RWPE1 (cell line): ENCODE measurements at places on chromosomes 6 and 20.

DNA sequence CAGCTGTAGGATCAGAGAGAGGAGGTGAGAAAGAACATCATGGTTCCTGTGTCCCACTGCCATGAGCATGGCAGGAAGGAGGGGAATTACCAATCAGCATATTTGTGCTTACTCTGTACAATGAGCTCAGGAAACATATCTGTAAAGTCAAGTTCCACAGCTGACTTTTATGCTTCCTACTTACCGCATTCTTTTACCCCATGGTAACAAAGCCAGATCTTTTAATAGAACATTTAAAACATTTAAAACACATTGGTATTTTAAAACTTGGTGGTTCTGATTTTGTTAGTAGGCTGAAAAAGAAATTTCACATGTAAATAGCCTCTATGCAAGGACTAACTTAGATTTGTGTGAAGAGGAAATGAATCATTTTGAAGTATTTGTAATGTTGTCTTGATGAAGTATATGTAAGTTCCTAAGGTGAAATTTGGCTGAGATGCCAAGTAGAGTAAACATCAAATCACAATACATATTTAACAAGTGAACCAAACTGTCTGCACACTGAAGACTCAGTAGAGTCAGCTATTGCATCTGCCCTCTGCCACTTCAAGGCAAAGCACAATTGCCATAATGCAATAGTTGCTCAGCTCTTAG is 114.7 kb downstream of the GJA10 start:
- no peak for DNase-seq

DNA sequence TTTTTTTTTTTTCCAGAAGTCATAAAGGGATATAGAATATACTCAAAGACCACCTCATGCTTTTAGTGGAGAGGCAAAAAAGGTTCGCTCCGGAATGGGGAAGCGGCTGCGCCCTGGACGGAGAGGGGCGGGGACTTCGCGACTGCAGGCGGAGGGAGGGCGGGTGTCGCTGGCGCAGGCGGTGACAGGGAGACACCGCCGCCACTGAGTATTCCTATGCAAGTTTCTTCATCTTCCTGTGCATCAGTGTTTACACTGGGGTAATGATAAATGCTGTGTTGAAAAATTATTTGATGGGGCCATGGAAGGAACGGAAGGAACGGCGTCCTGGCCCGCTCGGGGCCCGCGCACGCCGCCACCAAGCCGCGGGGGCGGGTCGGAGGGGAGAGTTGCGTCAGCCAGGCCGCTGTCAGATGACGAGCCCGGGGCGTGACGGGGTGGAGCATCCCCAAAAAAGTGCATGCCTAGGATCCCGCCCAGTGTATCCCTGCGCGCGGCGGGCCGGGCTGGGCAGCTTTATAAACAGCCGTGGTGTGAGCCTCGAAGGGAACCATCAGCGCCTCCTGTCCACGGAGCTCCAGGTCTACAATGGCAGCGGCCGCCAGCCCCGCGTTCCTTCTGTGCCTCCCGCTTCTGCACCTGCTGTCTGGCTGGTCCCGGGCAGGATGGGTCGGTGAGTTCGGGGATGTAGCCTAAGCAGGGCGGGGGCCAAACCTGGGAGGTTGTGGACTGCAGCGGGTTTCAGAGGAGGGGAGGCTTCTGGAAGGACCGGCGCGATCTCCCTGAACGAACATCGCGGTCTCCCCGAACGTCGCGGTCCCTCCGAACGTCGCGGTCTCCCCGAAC is at the start of gene ULBP1:
ULBP1 (plus strand) TSS at position 482 of the 846 bp plus-strand sequence; CDS start at position 589, 107 bp downstream.
- DNase-seq = peak; percentile 88

- no peak for DNase-seq
Observed at GRCh38 chr6:139903411-139904157, 529.1 kb upstream of the CITED2 start.

GRCh38 chr6:15874821-15875220 is 212.0 kb upstream of the DTNBP1 start:
- no peak for DNase-seq

DNA sequence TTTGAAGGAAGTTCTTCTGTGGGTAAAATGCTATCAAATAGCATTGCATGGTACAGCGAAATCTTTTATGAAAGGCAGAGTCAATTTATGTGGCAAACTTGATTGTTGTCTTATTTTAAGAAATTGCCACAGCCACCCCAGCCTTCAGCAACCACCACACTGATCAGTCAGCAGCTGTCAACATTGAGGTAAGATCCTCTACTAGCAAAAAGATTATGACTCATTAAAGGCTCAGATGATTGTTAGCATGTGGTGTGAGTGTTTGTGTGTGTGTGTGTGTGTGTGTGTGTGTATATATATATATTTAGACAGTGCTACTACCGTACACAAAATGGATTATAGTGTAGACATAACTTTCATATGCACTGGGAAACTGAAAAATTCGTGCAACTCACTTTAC is 27.8 kb downstream of the LRRN4 start:
- DNase-seq = no peak

GRCh38 chr6:124490122-124490521 is 472.1 kb upstream of the RNF217 start:
- DNase-seq = no peak

DNA sequence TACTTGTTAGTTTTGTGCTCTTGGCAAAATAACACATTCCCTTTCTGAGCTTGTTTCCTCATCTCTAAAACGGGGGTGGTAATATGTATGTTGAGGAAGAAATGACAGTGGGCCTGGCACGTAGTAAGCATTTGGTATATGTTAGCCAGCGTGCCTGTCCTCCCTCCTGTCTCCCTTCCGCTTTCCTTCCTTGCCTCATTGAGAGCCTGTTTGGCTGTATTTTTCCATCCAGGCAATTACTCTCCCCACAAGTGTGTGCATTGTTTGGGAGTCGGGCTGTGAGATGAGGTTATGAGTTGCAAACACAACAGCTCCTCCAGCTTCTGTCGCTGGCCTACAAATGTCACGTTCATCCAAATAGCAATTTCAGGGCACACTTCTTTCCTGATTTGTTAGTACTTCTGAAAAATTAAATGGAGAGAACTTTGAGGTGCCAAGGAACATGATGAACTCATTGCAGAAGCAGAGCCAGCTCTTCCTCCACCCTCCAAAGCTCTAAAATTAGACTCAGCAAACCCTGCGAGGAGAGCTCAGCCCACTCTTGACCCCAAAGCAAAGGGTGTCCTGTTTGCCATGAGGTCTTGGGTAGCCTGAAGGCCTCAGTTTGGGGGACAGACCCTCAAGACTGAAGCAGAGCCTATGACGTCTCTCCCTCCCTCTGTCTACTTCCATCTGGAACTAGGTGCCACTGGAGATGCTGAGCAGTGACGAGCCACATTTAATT is 50.7 kb upstream of the TOX2 start:
- DNase-seq = no peak

DNA sequence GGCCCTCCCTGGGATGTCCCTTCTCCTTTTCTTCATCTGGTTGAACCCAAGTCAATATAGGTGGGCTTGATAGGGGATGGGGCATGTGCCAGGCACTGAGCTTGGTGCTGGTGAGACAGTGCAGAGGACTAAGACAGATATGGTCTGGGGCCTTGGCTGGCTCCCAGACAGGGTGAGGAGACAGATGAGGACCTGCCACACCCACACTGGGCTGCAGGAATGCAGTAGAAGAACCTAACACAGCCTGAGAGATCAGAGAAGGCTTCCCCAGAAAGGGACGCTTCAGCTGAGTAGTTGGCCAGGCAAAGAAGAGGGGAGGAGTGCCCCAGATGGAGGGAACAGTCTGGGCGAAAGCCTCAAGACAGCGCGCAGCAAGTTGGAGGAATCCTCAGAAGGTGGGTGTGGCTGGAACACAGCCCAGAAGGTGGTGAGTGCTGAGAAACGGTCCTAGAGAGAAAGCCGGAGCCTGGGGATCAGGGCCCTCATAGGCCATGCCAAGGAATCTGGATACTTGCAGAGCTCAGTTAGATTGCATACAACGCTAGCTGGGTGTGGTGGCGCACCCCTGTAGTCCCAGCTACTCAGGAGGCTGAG is 26.4 kb downstream of the CD40 start:
- DNase-seq = peak; percentile 59

DNA sequence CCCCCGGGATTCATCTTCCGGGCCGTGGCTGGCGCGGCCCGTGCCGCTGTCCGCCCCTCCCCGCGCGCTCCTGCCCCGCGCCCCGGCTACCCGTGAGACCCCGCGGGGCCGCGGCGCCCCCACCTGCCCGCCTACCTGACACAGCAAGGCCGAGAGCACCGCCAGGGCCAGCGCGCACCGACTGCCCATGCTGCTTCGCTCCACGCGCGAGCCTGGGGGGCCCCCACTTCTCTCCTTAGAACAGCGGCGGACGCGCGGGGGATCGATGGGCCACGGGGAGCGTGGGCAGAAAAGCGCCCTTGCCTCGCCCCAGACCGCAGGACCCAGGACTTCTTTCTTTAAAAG is 955 bp downstream of the DLL1 start:
- no peak for DNase-seq

GRCh38 chr20:49187330-49187850 is 744 bp downstream of the STAU1 start:
- peak; percentile 34 for DNase-seq

GRCh38 chr6:165804331-165805066 is 141.5 kb upstream of the PDE10A start:
- no peak for DNase-seq

- no peak for DNase-seq
Observed at GRCh38 chr6:151005164-151005563, 139.7 kb downstream of the MTHFD1L start.

DNA sequence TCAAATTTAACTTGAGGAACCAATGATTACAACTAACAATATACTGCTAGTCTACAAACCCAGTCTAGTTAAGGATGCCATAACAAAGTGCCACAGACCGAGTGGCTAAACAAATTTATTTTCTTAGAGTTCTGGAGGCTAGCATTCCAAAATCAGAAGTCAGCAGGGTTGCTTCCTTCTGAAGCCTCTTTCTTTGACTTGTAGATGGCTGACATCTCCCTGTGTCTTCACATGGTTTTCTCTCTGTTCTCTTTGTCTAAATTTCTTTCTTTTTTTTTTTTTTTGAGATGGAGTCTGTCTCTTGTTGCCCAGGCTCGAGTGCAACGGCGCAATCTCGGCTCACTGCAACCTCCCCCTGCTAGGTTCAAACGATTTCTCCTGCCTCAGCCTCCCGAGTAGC is 56.1 kb downstream of the NCOA3 start:
- no peak for DNase-seq

DNA sequence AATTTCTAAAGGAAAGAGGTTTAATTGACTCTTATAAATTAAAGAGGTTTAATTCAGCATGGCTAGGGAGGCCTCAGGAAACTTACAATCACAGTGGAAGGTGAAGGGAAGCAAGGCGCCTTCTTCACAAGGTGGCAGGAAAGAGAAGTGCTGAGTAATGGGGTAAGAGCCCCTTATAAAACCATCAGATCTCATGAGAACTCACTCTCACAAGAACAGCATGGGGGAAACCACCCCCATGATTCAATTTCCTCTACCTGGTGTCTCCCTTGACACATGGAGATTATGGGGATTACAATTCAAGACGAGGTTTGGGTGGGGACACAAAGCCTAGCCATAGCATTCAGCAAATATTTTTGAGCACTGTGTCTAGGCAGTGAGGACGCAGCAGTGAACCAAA is 3.9 kb upstream of the IPCEF1 start:
- no peak for DNase-seq
